ENCODE measurements at places on chromosomes 6 and 20. TPM values are rescaled to one million over a fixed set of nuclear protein-coding genes. Genes with fewer than 3 reads are reported as not detected.

DNA sequence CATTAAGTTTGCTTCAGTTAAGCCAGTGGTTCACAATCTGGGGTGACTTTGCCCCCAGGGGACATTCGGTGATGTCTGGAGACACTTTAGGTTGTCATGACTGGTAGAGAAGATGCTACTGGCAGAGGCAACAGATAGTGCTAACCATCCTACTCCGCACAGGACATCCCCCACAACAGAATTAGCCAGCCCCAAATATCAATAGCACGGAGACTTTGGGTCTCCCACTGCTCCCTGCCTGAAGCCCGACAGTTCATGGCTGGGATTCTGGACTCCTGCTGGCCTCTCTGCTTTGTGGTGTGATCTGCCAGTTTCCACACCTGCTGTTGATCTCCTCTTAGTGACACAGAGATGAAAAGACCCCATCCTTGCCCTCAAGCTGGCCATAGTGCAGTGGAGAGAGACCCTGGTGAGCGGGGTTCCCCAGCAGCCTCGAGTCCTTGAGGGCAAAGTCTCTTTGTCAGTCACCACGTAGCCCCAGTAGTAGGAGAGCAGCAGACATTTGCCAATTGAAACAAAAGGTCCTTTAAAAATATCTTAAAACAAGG lies 24.7 kb upstream of the TTPAL start:
- no peak for DNase-seq

- no peak for DNase-seq
Observed at GRCh38 chr6:53925891-53926290, 131.1 kb downstream of the LRRC1 start.

- DNase-seq: no peak
Observed at GRCh38 chr6:31901415-31901952, 402 bp downstream of the ZBTB12 start.

DNA sequence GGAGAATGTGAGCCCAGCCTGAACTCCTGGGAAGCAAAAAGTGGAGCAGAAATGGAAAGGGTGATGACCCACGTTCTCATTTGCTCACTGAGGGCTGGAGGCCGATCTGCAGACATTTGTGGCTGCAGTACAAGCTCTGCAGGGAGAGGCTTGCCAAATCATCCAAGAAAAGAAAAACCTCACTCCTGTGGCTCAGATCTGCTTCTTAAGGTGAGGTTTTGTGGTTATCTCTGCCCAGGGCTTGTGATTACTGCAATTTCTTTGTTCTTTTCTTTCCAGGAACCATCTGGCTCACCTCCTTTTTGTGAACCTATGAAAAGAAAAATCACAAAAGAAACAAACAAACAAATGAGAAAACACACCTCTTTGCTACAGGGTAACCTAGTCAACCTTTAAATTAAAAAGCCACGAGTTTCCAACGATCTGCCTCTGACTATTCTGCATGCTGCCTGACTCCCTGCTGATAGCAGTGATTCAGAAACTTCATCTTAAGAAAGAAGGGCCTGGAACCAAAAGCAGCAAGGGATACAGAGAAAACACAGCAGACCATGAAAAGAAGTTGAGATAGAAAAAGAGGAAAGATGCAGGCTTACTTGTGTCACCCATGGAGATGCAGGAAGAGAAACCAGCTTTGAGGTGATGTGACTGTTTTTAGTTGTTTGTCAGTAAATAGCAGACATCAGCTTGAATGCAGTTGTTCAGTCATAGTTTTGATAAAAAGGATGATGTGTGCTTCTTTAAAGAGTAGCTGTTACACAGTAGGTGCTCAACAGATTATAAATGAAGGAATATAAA lies 165.1 kb downstream of the LMBRD1 start:
- DNase-seq: no peak

DNA sequence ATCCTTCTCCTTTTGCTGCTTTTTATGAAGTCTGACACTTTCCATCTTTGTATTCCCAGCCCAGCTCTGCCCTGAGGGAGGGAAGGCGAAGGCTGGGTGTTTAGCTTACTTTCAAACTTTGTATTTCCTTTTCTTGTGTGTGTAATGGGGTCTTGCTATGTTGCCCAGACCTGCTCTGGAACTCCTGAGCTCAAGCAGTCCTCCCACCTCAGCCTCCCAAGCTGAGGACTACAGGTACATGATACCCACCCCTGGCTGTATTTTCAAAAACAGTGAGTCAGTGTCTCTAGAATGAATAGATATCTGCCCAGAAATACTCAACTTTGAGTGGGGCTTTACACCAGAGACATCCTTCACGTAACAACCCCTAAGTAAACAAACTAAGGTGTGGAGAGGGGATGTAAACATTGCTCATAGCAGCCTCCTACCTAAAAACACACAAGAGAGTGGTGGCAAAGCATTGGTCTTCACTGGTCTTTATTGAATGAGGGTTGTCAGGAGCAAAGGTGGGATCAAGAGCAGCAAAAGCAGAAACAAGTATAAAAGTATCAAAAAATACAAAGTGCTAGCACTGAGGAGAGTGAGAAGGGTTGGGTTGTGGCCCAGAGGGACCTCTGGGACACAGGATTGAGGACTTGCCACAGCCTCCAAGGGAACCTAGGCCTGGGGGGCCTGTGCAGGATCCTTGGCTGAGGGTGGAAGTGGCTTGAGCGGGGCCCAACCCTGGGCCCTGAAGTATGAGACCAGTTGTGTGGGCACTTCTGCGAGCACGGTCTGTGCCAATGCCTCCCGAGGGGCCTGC lies 10.2 kb downstream of the SPAG4 start:
- no peak for DNase-seq

GRCh38 chr6:14313248-14313647 lies 195.7 kb downstream of the CD83 start:
- no peak for DNase-seq

The OOEP gene
- not detected for polyA plus RNA-seq
